ENCODE measurements at places on chromosomes 11 and 22. TPM values are rescaled to one million over a fixed set of nuclear protein-coding genes. Genes with fewer than 3 reads are reported as not detected.

DNA sequence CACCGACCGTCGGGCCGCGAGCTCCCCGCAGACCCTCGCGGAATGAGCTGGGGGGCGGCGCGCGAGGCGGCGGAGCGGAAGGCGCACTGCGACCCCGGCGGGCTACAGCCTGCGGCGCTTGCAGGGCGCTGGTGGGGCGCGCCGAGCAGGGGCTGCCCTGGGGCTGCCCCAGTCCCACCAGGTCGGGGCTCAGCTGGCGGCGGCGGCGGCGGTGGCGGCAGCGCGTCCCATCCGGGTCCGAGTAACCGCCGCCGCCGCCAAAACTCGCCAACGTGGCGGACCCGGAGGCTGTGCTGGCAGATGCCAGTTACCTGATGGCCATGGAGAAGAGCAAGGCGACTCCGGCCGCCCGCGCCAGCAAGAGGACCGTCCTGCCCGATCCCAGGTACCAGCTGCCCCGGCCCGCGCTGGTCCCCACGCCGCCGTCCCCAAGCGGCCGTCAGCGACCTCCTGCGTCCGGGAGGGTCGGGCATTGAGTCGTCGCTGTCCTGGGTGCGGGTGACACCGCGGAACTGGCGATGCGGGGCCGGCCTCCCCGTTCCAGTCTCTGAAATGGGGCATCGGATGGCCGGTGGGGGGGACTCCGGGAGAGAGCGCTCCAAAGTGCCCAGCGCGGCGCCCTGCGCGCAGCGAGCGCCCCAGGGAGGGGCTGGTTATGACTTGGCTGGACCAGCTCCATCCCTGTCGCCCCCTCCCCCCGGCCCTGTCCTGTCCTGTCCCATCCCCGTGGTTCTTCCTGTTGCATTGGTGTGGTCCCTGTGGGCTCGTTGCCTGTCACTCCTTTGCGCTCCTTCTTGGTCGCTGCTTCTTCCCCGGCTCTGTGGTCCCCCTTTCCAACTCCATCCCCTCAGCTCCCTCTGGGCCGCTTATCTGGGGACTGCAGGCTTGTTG, 63.5 kb downstream of the CRYBB2 start:
- peak; percentile 81 for DNase-seq

- no peak for DNase-seq
Observed at GRCh38 chr22:24483976-24484545, 11.1 kb upstream of the UPB1 start.

DNA sequence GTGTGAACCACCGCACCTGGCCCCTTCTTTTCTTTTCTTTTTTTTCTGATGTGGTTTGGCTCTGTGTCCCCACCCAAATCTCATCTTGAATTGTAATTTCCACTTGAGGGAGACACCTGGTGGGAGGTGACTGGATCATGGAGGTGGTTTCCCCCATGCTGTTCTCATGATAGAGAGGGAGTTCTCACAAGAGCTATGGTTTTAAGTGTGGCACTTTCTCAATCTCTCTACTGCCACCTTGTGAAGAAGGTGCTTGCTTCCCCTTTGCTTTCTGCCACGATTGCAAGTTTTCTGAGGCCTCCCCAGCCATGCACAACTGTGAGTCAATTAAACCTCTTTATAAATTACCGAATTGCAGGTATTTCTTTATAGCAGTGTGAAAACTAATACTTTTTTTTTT, 4.9 kb upstream of the TCN2 start:
- DNase-seq, result no peak

DNA sequence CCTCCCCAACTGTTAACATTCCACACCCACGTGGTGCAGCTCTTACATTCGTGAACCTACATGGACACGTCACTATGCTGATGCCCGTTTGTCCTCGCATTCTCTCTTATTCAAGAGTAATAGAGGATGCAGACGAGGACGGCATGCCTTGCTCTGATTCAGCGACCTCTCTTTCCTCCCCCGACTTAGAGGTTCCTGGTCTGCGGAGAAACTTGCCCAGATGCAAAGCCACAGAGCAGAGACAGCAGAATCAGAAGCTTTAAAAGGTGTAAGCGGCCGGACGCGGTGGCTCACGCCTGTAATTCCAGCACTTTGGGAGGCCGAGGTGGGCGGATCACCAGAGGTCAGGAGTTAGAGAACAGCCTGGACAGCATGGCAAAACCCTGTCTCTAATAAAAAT, 288.0 kb downstream of the NTM start:
- no peak for DNase-seq

DNA sequence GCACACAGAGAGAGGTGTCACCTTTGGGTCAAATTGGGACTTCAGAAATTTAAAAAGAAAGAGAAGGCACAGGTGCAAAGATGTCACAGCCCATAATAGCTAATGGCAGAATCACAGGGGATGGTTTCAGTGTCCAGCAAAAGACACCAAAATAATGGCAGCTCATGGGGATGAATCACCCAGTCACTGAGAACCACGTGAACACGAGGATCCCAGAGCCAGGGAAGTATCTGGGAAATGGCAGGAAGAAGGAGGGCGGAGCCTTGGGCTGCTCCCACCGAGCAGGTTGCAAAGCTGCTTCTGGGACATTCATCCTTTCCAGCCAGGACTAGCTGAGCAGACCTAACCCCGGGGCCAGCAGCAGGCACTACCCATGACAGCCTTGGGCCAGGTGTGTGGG, 45.6 kb downstream of the TRMU start:
- no peak for DNase-seq

GRCh38 chr11:77436506-77436905, 37.4 kb downstream of the PAK1 start:
- no peak for DNase-seq

GRCh38 chr11:76676636-76677457, 6.3 kb upstream of the LRRC32 start:
- no peak for DNase-seq

GRCh38 chr22:45376009-45376408, 37.4 kb downstream of the SMC1B start:
- no peak for DNase-seq

- no peak for DNase-seq
Observed at GRCh38 chr11:56783448-56784041, 35.0 kb upstream of the OR9G4 start.

DNA sequence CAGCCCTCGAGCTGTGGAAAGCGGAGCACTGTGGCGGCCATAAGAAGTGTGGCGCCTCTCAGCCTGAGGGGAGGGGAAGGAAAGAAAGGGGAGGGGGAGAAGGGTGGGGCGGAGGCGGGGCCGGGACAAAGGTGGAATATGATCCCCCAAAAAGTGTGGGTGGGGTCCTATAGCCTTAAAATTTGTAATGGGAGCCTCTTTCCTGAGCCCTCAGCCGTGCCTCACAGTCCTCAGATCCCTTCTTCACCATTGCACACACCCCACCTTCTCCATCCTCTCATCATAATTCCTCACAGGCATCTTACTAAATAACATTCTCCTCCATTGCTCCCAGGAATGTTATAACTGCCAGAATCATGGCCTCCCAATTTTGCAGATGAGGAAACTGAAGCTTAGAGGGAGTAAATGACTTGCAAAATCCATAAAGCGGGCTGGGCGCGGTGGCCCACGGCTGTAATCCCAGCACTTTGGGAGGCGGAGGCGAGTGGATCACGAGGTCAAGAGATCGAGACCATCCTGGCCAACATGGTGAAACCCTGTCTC, 600 bp upstream of the RAB6A start:
- no peak for DNase-seq

- DNase-seq, result peak; percentile 69
Observed at GRCh38 chr22:48424201-48424627, 1403.5 kb downstream of the BRD1 start.

DNA sequence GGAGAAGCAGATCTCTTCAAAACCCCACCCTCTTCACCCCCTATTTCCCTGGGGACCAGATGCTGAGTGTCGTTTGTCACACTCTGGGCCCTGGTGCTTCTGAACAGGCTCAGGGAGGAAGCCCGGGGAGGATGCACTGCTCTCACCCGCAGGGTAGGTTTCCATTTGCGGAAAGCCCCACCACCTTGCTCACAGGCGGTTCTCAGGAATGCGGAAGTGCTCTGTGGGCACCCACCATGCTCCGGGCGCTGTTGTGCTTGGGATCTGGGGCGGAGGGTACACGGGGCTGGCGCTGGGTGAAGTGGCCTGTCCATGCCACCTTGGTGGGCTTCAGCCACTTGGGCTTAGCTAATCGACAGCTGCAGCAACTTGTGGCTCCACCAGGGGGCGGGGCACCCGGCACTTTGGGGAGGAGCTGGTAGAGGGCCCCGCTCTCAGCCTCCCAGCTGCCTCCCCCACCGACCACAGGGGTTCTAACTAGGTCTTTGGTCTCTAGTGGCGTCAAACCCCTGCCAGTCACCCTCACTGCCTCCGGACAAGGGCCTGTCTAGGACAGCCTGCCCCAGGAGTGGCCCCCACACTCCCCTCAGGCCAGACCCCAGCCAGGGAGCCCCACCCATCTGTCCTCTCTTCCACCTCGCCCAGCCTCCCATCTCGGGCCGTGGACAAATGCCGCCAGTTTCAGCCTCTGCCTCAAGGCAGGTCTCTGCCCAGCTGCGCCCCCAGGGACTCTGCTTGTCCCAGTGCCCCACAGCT, 7.4 kb downstream of the NDUFV1 start:
- DNase-seq, result peak; percentile 88

DNA sequence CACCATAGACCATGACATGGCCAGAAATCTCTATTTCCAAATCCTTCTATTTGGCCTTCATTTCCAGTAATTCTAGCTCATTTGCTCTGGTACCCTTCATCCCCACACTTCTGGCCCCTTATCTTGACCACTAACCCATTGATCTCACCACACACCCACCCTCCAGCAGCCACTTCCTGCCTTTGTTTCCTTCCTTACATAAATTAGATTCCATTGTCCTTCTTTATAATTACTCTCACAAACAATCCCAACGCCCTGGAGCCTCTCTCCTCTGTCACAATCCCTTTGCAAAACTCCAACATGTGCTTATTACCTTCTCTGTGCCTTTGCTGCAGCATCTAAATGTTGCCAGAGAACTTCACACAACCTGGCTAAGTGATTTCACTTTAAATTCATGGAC, 14.8 kb downstream of the APLNR start:
- no peak for DNase-seq

Gene NXPE2
- 0.57 TPM for total RNA-seq

Gene RIC3
- 7.7 TPM for total RNA-seq

Gene CBLIF
- not detected for total RNA-seq

Gene FAU
- total RNA-seq, result 753 TPM

All from posterior vena cava (tissue), 2 donors.